ENCODE measurements at places on chromosomes 6 and 20.
A peak's percentile ranks its signal among the peaks of the same experiment; 100 is the strongest.

DNA sequence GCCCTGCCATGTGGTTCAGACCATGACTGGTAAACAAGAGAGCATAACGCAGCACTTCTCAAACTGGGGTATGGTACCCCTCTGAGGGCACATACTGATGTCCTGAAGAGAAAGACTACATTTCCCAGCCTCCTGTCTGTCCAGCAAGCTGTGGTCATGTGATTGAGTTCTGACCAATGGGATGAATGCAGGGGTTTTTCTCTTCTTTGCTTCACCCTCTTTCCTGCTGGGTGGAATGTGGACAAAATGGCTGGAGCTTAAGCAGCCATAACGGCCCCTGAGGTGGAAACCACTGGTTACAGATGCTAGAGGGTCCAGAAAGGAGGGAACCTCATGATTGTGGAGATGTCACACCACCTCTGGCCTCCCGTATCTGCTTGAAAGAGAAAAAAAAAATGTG lies 19.4 kb upstream of the KCNB1 start:
- peak; percentile 47 for DNase-seq

DNA sequence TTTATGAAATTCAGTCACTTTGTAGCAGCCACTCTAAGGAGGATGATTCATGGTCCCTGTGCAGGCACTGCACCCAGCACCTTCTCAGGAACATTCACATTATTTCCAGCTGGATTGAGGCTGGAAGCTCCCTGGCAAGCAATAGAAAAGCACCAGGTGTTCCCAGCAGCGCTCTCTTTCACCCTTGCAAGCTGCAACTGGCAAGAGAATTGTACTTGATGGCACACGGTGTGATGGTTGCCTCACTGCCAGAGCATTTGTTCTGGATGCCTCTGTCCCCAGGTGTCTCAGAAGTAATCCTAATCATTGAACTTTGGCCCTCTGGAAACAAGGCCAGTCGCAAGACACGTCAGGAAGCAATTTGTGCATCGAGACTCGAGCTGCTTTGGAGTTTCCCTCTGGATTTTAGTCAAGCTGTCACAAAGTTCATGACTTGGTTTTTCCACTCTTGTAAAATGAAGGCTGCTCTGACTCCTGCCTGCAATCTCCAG lies 24.9 kb upstream of the PHACTR2 start:
- no peak for DNase-seq

- DNase-seq, result no peak
These were observed 10.7 kb downstream of the COL9A1 start for GRCh38 chr6:70292193-70292592.

GRCh38 chr6:137866200-137866913 lies 702 bp upstream of the TNFAIP3 start:
- no peak for DNase-seq
